ENCODE measurements at places on chromosomes 2 and 18.

GRCh38 chr18:11760498-11761167, 71.6 kb downstream of the GNAL start:
- DNase-seq: no peak

DNA sequence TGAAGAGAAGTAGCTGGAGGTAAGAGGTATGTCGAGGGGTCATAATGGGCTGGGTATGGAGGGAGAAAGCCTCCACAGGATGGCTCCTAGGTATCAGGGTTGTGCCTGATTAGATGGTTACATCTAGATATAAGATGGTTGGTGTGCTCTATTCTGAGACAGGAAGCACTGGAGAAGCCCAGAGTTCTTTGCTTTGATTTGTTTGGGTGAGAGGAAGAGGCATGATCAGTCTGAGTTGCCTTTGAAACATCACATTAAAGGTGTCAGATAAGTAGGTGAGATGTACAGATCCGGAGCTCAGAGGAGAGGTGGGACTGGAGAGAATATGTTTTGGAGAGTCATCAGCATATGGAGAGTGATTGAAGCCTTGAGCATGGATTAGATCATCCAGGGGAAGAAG, 74.1 kb downstream of the KLHL29 start:
- no peak for DNase-seq

GRCh38 chr2:70553584-70554337, at the start of gene TGFA:
TGFA (minus strand) TSS chr2:70553826; CDS start chr2:70553767, 59 bp downstream.
- peak; percentile 82 for DNase-seq

GRCh38 chr2:127067620-127068350, 39.2 kb downstream of the BIN1 start:
- peak; percentile 54 for DNase-seq

DNA sequence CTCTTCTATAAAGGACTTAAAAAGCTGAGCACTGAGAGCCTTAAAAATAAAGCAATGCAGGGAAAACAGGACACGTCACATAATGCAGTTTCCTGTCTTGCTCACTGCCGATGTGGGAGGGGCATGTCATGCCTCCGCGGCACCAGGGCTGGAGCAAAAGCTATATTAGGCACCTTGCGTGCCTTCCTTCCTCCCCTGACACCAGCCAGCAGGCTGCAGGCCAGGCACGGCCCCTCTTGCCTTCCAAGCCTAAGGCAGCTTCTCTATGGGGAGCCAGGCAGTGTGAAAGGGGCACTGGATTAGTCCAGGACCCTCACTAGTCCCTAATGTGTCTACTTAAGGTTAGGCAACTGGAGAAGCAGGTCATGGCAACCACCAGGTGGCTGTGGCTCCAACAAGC, 26.3 kb downstream of the MRPL35 start:
- no peak for DNase-seq

GRCh38 chr2:119826370-119826961, 66.7 kb downstream of the PTPN4 start:
- no peak for DNase-seq

DNA sequence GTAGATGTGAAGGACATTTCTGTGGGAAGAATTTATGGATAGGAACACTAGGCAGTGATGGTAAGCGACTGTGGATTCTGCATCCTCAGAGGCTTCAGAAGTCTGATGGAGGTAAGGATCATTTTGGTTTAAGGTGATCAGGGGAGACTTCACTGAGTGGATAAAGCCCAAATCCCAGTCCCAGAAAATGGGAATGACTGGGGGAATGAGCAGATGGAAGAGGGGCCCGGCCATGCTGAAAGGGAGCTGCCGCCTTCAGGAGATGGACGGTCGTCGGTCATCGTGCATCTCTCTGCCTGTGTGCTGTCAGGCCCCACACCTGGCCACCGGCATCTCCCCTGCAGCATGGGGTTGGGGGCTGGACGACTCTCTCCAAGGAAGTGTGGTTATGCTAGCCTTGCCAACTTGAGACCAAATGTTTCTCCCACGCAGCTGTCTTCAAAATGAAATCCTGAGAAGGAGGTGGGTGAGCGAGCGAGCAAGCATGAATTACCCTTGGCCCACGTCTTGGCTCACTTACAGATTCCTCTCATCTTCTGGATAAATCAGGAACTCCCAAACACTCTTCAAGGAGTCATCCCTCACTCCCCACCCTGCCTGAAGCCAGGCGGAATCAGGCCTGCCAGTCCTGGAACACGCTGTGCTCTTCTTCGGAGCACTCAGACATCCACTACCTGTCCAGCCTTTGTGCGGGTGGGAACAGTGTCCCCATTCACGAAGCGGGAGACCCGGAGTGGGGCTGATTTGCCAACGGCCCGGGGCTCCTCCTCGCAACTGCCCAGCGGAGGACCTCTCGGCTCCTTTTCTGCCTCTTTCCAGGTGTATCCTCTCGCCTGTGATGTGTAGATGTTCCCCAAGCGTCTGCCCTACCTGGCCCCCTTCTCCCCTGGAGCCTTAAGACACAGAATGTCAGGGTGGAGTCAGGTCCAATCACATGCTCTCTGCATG, 85.6 kb downstream of the PRKCE start:
- DNase-seq: no peak

DNA sequence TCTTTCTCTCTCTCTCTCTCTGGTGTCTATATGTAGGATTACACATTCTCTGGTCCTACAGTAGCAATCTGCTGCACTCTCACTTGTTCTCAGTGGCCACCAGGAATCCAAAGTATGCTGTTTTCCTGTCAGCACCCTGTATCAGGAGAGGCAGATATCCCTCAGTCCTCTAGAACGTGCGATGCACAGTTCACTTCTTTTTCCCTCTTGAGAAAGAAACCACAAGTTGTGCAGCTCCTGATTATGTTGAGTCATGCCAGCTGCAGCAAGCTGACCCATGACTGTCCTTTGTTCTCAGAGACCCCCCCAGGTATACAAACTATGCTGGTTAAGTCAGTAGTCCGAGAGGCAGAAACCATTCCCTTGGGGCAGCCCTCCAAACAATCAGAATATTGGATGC, 54.6 kb downstream of the LANCL1 start:
- DNase-seq: no peak

DNA sequence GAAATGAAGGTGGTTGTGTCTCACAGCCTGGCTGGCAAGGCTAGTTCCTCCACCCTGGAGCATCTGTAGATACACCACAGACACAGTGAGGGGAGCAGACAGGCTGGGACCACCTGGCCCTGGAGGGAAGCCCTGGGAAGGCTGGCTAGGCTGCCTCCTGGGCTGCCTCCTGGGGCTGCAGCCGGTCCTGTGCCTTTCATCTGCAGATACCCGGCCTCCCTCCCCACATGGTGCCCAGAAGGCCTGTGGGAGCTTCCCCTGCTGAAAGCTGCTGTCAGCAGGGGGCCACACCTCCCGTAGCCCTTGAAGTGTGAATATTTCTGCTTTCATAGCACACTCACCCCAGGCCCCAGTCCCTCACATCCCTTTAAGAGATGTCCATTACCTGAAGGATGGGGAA, 37.6 kb downstream of the SDC1 start:
- no peak for DNase-seq

DNA sequence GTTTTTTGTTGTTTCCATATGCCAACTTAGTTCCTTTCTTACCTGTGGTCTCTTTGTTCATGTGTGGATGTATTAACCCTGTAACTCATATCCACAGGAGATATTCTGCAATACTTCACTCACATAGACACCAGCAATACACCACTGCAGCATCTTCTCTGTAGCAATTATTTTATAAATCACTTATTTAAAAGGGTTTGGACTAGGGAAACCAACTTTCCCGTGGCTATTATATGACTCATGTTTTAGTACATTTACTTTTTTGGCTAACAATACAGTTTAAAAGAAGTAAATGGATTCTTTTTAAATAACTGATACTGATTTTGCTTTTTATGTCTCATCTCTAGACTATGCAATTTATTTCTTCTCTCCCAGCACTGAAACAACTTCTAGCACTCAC, 488.9 kb downstream of the MBD2 start:
- no peak for DNase-seq

Measured in H54 (cell line).